HTR-8/SVneo (cell line): ENCODE measurements at places on chromosomes 7 and 10.

DNA sequence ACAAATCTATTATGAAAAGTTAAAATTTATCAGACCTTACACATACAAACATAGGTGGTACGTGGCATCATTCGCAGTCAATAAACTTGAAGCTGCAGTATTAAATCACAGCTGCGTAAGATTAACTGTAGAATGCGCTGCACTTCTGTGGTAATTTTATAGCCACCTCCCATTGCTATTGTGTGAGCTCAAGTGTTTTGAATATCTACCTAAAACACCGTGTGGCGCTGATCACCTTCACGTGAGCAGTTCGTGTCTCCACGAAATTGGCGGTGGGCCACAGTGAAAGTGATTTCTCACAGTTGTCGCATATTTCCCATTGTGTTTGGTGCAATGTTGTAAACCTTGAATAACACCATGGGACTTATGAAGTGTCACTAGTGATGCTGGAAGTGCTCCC, 102.8 kb downstream of the PLPP4 start:
- DNase-seq = no peak

DNA sequence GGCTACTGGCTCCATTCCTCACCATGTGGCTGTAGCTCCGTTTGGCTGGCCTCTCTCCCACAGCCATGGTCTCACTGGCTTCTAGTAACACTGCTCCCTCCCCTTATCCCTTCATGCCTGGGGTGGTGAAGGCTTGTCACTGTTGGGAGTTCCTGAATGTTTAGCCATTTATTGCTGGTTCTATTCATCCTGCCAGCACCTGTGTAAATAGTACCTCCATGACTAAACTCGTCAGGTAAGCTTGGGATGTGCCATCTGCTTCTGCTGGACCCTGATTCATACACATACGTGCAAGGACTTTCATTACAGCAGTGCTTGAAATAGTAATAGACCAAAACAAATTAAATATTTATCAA, 61.6 kb downstream of the CCDC71L start:
- no peak for DNase-seq

GRCh38 chr10:74439213-74439612, 288.2 kb downstream of the ADK start:
- no peak for DNase-seq

DNA sequence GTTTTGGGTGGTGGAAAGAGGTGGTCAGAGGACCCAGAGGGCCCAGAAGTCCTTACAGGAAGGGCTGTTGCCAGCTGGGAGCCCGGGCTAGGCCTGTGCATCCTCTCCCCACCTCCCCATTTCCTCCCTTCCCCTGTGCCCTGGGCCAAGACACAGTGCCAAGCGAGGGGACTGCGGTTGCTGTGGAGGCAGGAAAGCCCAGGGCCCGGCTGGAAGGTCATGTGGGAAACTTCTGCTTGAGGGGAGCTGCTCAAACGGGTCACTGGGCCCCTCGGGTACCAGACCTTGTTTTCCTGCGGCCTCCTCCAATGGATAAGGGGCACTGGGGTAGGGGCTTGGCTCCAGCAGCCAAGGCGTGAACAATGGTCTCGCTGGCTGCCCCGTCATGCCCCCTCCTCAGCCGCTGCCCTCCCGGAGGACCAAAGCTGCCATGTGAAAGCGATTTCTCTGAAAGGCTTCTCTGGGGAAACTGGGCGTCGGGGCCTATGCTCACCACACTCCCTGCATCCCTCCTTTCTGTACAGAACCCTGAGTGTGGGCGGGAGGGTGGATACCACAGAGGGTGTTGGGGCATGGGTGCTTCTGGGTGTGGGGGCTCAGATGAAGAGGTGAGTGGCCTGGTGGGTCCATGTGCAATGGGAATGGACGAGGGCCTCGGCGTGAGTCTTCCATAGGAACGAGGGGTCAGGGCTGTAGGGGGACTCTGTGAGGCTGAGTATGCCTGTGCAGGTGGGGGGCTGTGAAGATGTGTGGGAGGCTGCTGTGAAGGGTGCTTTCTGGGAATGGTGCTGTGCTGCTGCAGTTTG, 135.3 kb downstream of the PTPN20 start:
- no peak for DNase-seq

- no peak for DNase-seq
Observed at GRCh38 chr7:5429253-5429856, 5.7 kb upstream of the TNRC18 start.

DNA sequence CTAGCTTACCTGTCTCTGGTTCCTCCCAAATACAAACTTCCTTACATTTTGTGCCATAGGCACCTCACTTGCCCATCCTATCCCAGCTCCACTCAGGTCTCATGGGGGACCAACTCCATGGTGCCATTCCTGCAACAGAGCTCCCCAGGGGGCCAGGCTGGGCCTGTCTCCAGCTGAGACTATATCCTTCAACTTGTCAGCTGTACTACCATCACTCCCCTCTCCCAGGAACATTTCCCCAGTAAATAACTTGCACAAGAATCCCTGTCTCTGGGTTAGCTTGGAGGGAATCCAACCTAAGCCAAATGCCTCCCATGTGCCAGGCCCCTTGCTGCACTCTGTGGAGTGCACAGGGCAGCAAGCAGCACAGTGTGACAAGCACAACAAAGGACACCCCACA, 33.2 kb downstream of the FRMPD2 start:
- DNase-seq = no peak

DNA sequence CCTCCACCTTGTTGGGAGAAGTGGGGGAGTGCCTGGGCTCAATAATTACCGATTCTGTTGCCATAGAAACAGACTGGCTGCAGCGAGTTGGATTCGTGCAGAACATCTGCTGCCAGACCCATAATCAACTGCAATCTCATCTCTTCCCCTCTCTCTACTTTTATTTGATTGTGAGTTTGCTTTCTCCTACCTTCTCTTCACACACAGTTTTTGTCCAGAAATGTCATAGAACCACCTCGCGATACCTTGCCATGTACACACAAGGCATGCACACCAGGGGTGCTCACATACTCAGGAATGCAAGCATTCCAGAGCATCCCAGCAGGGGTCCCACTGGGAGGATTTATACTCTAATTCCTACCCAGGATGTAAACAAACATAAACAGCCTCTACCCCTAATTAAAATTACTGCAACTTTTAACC, 262.2 kb upstream of the AOAH start:
- DNase-seq = no peak

DNA sequence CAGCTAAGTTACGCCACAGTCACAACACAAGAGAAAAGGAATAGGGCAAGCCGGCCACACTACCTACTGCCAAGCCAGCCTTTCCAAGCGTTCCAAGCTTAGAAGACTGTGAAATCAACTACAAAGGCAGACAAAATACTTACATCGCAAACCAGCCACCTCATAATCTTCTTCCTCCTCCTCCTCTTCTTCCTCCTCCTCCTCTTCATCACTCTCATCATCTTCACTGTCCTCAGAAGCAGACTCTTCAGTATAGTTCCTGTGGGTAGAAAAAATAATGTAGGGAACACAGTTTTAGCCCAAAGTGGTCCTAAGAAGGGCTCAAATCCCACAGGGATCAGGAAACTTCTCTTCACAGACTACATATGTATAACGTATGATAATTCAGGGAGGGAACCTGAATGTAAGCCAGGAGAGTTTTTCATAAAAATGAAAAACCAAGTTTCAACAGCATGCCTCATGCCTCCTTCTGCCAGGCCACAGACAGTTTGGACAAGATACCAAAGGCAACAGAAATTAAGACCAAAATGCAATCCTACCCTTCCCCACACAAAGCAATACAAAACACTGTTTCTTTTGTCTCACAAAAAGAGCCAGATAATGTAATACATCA, 13.6 kb downstream of the FZD9 start:
- no peak for DNase-seq

- DNase-seq = no peak
Observed at GRCh38 chr7:90320418-90320800, 695 bp downstream of the FAM237B start.

- DNase-seq = no peak
Observed at GRCh38 chr10:77252380-77253146, 385.0 kb downstream of the KCNMA1 start.

DNA sequence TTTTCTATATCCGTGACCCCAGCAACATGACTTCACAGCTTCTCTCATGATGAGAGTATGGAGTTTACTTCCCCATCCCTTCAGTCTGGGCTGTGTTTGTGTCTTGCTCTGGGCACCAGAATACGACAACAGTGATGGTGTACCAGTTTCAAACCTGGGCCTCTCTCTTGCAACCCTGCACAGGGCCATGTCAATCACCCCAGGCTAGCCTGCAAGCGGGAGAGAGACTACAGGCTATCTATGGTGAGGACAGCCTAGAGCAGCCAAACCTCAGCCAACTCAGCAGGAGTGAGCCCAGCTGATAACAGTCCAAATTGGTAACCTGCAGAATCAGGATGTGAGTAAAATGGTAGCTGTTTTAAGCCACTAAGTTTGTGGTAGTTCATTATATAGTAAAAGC, 235.8 kb downstream of the CHCHD3 start:
- DNase-seq = no peak

DNA sequence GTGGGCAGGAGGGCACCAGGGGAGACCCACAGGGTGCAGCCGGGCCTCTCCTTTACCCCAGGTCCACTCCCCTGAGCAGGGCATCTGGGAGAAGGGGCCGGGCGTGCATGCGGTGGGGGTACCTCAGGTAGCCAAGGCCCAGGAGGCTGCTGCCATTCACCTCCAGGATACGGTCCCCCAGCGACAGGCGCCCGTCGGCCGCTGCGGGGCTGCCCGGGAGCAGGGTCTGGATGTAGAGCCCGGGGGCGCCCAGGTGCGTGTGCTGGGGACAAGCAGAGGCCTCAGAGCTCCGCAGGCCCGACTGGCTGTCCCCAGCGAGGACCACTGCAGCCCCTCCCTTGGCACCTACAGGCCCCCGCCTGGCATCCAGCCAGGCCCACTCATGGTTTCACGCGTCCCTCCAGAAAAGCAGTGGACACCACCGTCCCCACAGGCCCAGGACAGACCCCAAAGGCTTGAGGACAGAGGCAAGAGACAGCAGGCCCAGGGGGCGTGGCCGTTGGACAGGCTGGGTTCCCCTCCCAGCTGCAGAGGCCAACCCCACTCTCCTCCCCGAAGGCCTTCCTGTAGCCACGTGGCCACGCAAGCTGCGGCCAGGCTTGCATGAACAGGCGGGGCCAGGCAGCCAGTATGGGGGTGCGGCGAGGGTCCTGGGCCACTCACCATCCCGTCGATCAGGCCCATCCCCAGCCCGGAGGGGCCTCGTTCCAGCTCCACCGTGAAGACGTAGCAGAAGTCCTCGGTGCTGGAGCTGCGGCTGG, 24.3 kb downstream of the AP5Z1 start:
- DNase-seq = no peak

DNA sequence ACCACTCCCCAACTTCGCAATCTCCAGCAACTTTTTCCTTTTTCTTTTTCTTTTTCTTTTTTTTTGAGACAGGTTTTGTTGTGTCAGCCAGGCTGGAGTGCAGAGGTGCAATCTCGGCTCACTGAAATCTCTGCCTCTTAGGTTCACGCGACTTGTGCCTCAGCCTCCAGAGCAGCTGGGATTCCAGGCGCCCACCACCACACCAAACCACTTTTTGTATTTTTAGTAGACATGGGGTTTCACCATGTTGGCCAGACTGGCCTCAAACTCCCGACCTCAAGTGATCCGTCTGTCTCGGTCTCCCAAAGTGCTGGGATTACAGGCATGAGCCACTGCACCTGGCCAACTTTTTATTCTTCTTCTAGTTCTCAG, 55.0 kb downstream of the KIAA1549 start:
- DNase-seq = no peak

DNA sequence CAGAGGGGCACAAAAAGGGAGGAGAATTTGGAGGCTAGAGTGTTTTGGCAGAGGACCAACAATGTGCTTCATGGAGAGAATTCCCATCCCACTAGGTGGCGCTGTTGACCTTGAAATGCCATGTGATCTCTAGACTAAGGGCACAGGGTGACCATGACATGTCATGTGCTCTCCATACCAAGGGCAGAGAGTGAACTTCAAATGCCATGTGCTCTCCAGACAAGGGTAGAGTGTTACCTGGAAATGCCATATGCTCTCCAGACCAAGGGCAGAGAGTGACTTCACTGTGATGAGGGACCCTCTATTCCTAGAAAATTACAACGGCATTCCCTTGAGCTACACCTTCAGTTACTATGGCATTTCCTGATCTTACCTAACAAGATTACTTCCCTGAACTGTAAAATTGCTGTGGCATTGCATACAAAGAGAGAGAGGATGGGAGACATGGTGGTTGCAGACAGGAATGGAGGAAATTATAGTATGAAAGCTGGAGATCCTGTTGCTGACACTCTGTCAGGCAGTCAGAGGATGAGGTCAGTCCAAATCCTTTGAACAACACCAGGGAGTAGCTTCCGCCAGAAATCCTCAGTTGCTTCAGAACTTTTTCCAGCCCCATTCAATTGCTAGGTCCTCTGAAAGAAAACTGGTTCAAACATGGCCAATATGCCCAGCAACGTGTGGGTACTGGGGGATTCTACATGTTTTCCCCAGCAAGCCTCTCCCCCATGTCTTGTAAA, 60.9 kb upstream of the ACSM6 start:
- peak; percentile 39 for DNase-seq

GRCh38 chr10:3006607-3007006, 60.7 kb upstream of the PFKP start:
- no peak for DNase-seq

DNA sequence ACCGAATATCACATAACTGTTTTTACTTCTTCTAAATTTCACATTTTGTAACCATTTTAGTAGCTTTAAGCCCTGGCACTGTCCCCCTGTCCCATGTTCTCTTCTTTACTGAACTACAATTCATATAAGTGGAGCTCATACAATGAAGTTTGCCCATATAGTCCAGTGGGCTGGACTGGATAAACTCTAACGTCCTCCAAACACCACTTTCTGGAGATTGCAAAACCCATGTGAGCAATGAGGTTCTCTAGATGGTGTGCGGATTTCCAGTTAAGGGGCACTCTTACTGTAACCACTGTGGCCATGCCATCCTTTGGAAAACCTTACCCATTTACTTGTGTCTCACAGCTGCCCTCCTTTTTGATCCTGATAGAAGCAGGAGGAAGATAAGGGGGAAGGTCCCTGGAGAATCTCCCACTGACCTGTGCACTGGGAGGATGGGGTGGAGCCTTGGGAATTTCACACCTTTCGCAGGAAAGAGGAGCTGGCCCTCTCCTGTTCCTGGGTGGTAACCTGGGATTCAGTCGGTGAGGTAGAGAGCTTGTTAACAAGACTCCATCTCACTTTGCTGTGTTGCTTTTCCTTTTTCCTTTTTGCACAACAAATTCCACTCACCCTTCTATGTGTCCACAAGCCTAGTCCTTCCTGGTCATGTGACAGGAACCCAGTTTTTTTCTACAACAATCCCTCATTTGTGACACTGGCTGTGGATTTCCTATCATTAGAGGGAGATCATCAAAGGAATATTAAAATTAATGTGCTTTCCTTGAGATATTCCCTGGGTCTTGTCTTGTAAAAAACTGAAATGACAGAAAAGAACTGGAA, 120.7 kb downstream of the ARID5B start:
- no peak for DNase-seq
